ENCODE measurements at places on chromosomes 7 and 10.

- DNase-seq, result no peak
These were observed 8.8 kb downstream of the LIMK1 start for GRCh38 chr7:74092321-74092963.

GRCh38 chr7:142542942-142543341 is 206.3 kb upstream of the PRSS1 start:
- DNase-seq, result no peak

GRCh38 chr10:30749385-30749784 is 119.8 kb upstream of the LYZL2 start:
- no peak for DNase-seq

GRCh38 chr7:141397236-141398163 is 153.7 kb upstream of the AGK start:
- no peak for DNase-seq

- DNase-seq, result no peak
These were observed 109.2 kb downstream of the PPP1R3A start for GRCh38 chr7:113809581-113809980.
